ENCODE measurements at places on chromosomes 16 and 17.

DNA sequence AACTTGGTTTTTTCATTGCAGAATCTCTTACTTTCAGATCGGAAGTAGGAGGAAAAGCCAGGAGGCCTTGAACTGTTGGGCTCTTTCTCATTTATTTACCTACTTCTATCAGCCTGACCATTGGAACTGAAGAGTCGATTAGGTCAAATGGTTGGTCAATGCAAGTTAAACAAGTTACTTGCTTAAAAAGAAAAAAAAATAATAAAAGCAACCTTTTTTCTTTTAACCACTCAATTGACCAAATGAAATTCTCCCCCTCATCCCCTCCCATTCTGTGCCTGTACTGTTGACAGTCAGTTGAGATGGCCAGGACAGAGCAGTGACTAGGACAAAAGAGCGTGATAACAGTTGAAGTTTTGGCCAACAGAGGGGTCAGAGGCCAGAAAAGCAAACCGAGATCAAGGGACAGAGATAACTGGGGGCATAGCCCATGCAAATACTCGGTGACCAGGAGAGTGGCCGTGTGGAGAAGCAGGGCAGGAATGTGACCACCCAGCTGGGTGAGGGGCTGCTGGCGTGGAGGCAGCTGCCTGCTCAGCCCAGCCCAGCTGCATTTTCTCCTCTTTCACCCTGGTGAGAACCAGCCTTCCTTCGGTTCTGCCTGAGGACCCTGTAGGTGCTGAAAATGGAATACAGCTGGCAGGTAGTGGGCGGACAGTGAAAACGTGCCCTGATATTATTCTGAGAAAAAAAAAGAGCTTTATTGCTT lies 72.2 kb downstream of the HS3ST3B1 start:
- DNase-seq, result no peak

DNA sequence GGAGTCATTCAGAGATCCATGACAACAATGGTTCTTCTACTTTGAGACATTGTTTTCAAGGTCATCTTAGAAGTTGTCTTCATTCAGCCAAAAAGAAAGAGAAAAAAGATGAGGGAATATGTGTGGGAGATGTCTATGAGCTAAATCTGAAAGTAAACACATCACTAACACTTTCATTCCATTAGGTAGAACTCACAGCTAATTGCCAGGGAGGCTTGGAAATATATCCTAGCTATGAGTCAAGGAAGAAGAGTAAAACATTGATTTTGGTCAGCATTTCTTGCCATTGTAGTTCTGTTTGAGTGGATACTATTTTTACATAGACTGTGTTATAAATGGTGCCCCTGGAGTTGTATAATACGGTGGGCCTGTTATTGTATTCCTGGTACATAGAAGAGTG lies 316.4 kb upstream of the MYOCD start:
- DNase-seq, result no peak

- peak; percentile 33 for DNase-seq
Observed at GRCh38 chr17:44677136-44677535, 12.4 kb downstream of the CCDC43 start.

- no peak for DNase-seq
Observed at GRCh38 chr17:13076905-13077304, 59.1 kb upstream of the ELAC2 start.

- no peak for DNase-seq
Observed at GRCh38 chr17:57852092-57852954, 2.5 kb upstream of the MRPS23 start.

DNA sequence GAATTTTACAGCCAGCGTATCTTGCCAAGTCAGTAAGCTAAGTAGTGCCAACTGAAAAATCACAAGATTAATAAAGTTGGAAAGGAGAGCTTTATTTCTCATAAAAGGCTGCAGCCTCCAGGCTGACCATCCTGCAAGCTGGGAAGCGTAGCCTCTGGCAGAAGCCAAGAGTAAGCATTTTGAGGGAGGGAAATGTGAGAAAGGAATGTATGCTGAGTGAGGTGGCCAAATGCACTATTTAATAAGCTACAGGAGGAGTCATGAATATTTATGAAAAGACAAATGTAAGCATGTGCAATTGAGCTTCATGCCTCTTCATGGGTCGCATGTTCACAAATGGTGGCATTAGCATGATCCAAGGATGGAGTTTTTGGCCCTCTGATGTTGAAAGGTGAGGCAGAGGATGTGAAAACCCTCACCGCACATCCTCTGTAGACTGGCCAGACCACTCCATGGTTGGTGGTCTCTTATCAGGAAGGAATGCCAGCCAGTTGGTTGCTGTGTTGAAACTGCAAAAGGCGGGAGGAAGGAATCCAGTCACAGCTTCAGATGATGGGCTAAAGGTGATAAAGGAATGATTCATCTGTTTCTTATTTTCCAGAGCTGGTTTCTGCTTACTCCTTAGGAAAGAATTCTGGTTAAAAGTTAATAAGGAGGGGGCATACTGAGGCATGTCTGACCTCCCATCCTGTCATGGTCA lies 9.2 kb downstream of the KRT33B start:
- peak; percentile 48 for DNase-seq

GRCh38 chr17:2435181-2435741 lies 34.4 kb upstream of the MNT start:
- peak; percentile 10 for DNase-seq

DNA sequence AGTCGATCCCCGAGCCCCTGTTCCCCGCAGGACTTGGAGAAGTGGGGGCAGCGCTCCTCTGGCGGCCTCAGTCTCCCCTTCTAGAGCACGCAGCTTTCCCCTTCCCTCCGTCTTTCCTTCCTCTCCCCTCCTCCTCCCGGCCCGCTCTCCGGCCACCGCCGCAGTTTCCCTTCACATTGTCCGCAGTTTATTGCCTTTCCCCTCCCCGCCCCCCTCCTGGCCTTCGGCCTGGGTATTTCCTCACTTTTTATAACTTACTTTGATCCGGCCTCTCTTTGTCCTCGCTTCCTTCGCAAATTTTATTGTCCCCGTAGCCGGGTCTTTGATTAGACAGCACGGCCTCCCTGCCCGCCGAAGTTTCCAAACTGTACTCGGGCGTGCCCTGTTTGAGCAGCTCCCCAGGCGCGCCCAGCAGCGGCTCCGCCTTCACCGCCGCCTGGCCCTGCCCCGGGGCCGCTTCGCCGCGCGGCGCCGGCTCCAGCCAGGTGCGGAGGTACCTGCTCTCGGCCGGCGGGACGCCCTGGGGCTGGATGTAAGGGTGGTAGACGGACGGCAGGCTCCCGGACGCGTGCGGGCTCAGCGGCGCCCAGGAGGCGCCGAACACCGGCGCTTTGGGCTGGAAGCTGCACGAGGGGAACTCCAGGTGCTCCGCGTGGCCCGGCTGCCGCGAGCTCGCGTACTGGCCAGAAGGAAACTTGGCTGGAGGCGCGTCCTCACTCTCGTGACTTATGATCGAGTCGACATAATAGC lies 488 bp downstream of the HOXB9 start:
- DNase-seq, result peak; percentile 66

DNA sequence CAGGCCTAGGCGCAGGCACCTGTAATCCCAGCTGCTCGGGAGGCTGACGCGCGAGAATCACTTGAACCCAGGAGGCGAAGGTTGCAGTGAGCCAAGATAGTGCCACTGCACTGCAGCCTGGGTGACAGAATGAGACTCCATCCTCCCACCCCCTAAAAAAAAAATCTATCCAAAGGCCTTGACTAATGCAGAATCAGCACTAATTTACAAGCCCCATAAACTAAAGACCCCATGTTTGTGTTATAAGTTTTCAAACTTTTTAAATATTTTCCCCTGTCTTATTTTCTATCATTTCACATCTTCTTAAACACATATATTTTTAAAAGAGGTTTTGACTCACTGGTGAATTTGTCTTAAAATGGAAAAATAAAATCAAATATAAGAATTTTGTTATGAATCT lies 713.1 kb downstream of the WWOX start:
- DNase-seq, result no peak

GRCh38 chr17:78617511-78618061 lies 40.4 kb upstream of the DNAH17 start:
- peak; percentile 47 for DNase-seq

- no peak for DNase-seq
Observed at GRCh38 chr16:48834576-48834975, 224.6 kb upstream of the N4BP1 start.

- DNase-seq, result no peak
Observed at GRCh38 chr17:61323003-61323908, 76.4 kb upstream of the TBX2 start.

GRCh38 chr17:42399121-42399520 lies 10.9 kb upstream of the STAT3 start:
- DNase-seq, result no peak

DNA sequence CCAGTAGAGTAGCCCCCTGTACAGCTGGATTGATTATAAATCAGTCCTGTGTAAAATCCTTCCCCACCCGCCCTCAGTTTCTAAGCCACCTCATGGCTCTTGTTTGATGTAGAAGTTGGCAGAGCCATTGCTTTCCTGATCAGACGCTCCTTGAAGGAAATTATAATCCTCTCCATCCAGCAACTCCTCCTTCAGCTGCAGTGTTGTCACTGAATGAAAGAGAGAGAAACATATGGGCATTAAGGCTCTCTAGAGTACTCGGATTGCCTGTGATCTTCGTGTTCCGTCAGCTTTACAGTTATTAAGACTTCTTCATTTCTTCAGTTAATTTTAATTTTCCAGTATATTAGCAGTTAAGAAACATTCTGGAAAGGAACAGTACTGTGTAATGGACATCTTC lies 14.3 kb downstream of the NME2 start:
- DNase-seq, result no peak

GRCh38 chr17:78883533-78884131 lies 19.4 kb downstream of the CEP295NL start:
- DNase-seq, result peak; percentile 95

DNA sequence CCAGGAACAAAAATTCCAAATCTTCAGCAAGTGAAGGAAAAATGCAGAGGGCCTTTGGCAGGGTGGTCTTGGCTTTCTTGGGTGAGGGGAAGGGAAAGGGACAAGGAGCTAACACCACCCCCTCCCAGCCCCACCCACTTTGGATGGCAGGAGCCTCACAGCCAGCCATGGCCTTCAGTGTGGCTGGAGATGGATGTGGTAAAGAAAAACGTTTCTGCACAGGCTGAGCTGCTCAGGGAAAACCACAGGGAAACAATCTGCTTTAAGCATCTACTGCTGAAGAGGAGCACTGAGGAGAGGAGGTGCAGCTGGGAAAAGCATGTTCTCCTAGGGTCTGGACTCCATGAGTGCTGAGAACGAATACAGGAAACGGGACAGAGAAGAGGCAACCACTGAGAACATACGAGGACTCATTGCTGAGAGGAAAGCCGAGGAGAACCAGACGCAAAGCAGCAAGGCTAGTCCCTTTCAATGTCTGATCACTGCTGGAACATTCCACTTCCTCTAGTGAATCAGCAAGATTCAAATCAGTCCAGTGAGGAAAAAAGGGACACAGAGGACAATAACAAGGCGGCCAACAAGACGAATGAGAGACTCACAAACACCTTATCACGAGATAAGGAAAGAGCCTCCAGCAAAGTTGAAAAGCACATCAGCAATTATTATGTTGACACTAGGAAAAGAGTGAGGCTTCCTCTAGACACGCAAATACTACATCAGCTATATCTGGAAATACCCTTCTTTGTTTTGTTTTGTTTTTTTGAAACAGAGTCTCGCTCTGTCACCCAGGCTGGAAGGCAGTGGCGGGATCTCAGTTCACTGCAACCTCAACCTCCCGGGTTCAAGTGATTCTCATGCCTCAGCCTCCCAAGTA lies 41.7 kb downstream of the ZZEF1 start:
- peak; percentile 38 for DNase-seq

GRCh38 chr16:57444711-57445110 lies 2.5 kb downstream of the CIAPIN1 start:
- peak; percentile 56 for DNase-seq

DNA sequence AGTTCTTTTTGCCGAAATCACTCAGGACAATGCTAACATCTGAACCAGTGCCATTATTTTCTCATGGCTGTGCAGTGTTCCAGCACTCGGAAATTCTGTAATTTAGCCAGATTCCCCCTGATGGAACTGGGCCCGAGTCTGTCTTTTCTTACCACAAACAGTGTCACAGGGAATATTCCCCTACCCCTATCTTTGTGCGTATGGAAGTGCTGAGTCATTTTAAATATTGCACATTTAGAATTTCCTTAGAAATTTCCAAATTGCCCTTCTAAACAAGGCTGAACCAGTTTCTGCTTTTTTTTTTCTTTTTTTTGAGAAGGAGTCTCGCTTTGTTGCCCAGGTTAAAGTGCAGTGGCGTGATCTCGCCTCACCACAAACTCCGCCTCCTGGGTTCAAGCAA lies 88.0 kb upstream of the CREBBP start:
- DNase-seq, result no peak

DNA sequence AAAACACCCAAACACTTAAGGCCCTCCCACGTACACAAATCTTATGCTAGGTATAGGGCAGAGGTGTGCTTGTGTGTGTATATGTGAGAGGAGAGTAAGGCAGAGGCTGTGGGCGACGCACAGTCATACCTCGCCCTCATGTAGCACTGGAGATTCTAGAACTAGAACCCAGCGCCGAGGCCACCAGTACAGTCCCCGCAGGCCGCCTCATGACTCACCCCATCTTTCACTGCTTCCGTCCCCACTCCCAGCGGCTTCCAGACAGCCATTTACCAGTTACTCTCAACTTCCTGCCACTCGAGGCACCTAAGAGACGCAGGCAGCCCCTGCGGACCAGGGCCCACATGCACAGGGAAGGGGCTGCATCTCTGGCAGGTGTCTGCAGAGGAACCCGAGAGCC lies 23.2 kb upstream of the CYTH1 start:
- no peak for DNase-seq

DNA sequence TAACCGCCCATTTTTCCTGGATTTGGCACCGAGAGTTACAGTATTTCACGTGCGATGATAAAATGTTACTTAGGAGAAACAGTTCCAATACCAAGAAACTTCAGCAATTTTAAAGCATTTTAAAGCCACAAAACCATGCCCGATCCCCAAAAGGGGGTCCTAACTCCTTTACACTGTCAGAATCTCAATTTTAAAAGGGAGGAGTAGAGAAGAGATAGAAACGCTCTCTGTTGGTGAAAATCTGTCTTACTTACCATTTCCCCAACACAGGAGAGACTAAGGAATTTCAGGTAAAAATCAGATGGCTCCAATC lies 526 bp upstream of the RNASEK start:
- no peak for DNase-seq

GRCh38 chr16:60199150-60199549 lies 1465.0 kb upstream of the GOT2 start:
- no peak for DNase-seq

All from AG08395 (cell line).